ENCODE measurements at places on chromosomes 16 and 17. TPM values are rescaled to one million over a fixed set of nuclear protein-coding genes. Genes with fewer than 3 reads are reported as not detected.

DNA sequence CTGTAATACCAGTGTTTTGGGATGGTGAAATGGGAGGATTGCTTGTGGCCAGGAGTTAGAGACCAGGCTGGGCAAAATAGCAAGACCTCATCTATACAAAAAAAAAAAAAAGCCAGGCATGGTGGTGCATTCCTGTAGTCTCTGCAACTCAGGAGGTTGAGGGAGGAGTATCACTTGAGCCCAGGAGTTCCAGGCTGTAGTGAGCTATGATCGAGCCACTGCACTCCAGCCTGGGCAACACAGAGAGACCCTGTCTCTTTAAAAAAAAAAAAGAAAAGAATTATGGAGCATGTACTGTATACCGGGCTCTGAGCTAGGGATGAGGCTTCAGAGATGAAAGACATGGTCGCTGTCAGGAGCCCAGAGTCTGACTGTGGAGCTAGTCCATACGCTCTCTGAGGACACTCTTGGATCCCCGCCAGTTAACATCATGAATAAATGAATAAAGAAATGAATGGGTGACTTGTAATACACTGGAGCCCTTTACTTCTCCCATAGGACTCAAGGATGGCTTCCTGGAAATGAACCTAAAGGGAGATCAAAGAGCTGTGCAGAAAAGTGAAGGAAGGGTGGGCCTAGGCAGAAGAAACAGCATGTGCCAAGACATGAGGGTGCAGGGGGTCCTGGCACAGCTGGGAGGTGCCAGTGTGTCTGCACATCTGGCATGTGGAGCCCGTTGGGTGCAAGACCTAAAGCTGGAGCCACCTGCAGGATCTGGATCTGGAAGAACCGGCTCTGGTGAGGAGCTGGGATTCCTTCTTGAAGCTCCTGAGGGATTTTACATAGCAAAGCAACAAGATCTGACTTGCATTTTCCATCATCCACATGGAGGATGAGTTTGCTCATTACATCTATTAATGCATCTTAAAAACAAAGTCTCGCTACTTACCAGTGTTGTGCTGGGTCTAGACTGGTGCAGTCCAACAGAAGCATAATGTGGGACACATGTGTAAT is 120.4 kb downstream of the IRX3 start:
- H3K36me3 ChIP-seq, result no peaks in the 10 kb centered on the region
- H3K27me3 ChIP-seq, result peaks cover 6% of the 10 kb centered on the region
- H3K4me1 ChIP-seq, result no peaks in the 10 kb centered on the region
- no peak for DNase-seq
- no peak overlapping the region for H3K27ac ChIP-seq
- H3K4me3 ChIP-seq, result no peak overlapping the region

DNA sequence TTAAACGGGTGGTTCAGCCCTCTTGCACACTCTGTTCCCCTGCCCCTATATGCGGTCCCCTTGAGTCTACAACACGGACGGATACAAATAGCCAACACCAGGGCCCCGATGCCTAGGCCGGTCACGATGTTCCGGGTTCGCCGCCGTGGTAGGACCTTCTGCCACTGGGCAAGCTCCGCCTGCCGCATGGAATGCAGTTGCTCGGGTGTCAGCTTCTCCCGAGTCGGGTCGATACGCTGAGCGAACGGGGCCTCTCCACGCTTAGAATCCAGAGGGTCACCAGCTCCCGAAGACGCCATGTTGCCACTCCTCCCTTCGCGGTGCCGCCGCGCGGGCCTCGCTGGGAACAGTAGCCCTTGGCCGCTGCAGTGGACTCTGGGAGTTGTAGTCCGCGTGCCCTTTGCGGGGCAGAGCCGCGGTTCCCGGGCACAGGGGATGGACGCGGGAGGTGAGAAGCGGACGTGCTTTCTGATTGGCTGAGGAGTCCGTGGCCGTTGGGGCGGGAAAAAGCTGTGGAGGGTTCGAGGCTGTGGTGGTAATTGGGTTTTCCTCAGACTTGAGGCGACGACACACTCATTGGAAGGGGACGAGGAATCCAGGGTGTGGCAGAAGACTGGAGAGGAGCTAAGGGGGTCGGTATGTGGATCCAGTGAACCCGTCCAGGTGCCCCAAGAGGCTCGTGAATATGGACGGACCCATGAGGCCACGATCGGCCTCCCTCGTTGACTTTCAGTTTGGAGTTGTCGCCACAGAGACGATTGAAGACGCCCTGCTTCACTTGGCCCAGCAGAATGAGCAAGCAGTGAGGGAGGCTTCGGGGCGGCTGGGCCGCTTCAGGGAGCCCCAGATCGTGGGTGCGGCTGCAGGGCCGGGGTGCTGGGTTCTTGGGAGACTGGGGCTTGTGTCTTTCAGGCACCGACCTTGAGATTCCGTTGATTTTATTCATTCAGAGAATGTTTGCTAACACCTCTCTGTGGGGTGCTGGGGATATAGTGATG is at the start of the genes CNTD1 and COA3:
CNTD1 (plus strand) TSS at position 479 of the 998 bp plus-strand sequence; CDS start at position 686, 207 bp downstream.
COA3 (minus strand) TSS at position 322 of the 998 bp plus-strand sequence; CDS start at position 299, 23 bp downstream.
- H3K36me3 ChIP-seq, result peaks cover 9% of the 10 kb centered on the region
- peak; percentile 84 for DNase-seq
- peaks cover 5% of the 10 kb centered on the region for H3K27me3 ChIP-seq
- H3K4me3 ChIP-seq, result peak within 1 kb of the TSS; percentile 91

GRCh38 chr17:77737442-77738265 is 220.8 kb upstream of the TNRC6C start:
- H3K27me3 ChIP-seq, result peaks cover 17% of the 10 kb centered on the region
- H3K36me3 ChIP-seq, result peaks cover 3% of the 10 kb centered on the region
- H3K27ac ChIP-seq, result no peak overlapping the region
- H3K4me1 ChIP-seq, result no peaks in the 10 kb centered on the region
- H3K4me3 ChIP-seq, result no peak overlapping the region

DNA sequence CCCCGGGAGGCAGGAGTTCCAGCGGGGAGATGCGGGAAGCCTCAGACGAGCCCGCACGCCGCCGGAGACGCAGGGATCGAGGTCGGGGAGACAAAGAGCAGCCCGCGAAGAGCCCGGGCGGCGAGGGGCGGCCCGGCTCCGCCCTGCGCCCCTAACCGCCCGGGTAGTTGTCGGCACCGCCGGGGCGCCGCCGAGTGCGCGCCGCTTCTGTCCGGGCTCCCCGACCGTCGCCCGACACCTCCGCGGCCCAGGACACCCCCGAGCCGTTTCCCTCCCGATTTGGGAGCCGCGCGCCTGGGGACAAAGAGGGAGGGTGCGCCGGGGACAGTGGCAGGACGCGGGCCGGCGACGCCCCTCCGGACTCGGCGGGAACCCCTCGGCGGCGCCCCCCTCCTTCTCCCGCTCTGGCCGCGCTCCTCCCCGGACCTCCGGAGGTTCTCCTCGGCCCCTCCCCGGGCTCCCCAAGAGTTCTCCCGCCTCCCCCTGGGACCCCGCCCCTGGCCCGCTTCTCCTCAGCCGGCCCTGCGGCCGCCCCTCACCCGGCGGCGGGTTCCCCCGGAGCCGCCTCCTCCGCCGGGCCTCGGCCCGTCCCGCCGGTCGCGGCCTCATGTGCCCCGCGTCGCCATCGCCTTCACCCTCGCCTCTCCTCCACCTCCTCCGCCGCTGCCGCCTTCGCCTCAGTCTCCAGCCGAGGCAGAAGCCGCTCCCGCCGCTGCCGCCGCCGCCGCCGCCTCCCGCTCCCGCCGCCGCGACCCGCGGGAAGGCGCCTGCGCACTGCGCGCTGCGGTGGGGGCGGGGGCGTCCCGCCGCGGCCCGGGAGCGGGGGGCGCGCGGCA is at the start of gene GJC1:
GJC1 (minus strand) TSS at position 765 of the 836 bp plus-strand sequence. CDS start 24,470 bp downstream, outside the sequence.
- DNase-seq, result no peak
- H3K4me1 ChIP-seq, result peaks cover 13% of the 10 kb centered on the region
- no peak within 1 kb of the TSS for H3K27ac ChIP-seq

DNA sequence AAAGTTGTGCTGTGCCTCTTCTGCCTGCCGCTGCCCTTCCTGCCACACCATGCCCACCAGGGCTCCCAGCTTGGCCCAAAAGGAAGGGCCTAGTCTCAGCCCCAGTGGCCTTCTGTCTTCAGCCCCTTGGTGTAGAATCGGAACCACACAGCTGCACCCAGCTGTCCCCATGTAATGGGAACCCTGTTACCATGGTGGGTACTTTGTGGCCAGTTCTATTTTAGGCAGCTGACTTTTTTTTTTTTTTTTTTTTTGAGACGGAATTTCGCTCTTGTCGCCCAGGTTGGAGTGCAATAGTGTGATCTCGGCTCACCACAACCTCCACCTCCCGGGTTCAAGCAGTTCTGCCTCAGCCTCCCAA is 163.3 kb upstream of the GSE1 start:
- H3K27ac ChIP-seq, result peak overlapping the region; percentile 25
- peaks cover 22% of the 10 kb centered on the region for H3K4me1 ChIP-seq
- H3K27me3 ChIP-seq, result peaks cover 2% of the 10 kb centered on the region
- DNase-seq, result no peak

DNA sequence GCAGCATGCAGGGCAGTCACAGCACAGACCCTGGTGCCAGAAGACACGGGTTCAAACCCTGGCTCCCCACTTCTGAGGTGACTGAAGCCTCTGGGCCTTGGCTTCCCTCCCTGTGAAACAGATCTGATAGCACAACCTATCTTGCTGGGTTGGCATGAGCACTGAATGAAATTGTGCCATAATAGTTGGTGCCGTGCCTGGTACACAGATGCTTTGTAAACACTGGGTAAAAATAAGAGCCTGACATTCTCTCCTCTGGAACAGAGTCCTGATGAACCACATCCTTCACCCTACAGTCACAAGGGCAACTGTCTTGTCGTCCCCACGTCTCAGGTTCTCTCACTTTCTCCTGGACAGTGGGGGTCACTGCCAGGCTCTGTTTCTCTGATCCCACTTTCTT is 35.7 kb downstream of the NOS2 start:
- no peak for DNase-seq
- H3K4me3 ChIP-seq, result no peak overlapping the region
- H3K27me3 ChIP-seq, result no peaks in the 10 kb centered on the region
- H3K27ac ChIP-seq, result no peak overlapping the region

DNA sequence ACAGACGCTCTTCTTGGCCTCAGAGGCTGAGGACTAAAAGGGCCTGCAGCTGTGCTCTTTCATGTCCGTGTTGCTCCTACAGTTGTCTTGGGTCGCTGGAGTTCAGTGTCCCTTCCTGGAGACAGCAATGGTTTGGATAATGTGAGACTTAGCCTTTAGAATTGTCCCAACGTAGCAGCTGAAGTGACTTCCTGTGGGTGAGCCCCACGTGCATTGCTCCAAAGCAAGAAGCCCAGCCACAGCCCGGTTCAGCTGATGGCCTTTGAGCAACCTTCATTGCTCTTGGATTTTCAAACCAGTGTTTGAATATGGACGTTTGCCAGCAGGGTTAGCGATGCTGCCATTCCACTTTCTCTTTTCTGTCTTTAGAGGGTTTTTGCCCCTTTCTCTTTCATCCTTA is 19.7 kb downstream of the TMEM11 start:
- H3K36me3 ChIP-seq, result peaks cover 27% of the 10 kb centered on the region
- peaks cover 7% of the 10 kb centered on the region for H3K4me1 ChIP-seq
- H3K4me3 ChIP-seq, result no peak overlapping the region
- DNase-seq, result no peak

- H3K4me1 ChIP-seq, result no peaks in the 10 kb centered on the region
- no peaks in the 10 kb centered on the region for H3K36me3 ChIP-seq
- no peak overlapping the region for H3K27ac ChIP-seq
- H3K27me3 ChIP-seq, result peaks cover 5% of the 10 kb centered on the region
- no peak for DNase-seq
Observed at GRCh38 chr16:78642621-78643285, 543.3 kb downstream of the WWOX start.

GRCh38 chr16:56382901-56383355 is 42.4 kb downstream of the AMFR start:
- no peaks in the 10 kb centered on the region for H3K4me1 ChIP-seq
- no peak overlapping the region for H3K27ac ChIP-seq
- H3K27me3 ChIP-seq, result no peaks in the 10 kb centered on the region
- no peak for DNase-seq
- no peak overlapping the region for H3K4me3 ChIP-seq

DNA sequence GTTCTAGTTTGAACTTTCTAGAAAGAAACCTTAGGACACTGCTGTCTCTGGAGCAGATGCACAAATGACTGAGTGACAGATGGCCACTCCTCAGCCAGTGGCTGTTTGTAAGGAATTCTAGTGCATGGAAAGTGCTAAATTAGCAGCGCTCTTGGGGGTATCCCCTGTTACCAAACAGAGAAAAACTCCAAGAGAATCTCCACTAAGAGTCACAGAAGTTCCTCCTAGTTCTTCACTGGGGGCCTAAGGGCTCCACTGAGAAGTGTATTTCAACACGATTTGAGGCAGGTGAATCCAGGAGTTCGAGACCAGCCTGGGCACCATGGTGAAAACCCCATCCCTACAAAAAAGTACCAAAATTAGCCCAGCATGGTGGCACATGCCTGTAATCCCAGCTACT is 18.1 kb upstream of the IRF8 start:
- peaks cover 33% of the 10 kb centered on the region for H3K27me3 ChIP-seq
- DNase-seq, result no peak
- H3K36me3 ChIP-seq, result no peaks in the 10 kb centered on the region
- H3K4me1 ChIP-seq, result peaks cover 9% of the 10 kb centered on the region

DNA sequence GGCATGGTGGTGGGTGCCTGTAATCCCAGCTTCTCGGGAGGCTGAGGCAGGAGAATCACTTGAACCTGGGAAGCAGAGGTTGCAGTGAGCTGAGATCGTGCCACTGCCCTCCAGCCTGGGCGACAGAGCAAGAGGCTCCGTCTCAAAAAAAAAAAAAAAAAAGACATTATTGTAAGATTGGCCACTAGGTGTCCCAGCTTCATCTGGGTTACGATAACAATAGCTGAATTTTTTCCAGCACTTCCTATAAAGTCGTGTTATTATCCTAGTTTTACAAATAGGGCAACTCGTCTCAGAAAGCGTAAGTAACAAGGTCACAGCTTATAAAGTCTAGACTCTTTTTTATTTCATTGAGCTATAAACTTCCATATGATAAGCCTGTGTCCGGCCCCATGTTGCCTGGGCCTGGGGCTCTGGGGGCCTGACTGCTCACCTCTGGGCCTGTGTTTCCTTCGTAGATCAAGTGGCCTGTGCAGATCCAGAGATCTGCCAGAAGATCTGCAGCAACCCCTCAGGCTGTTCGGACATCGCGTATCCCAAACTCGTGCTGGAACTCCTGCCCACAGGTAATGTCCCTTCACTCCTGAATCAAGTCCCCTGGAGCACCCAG is 60.5 kb downstream of the SLC5A11 start:
- H3K27me3 ChIP-seq, result peaks cover 4% of the 10 kb centered on the region
- DNase-seq, result no peak
- no peak overlapping the region for H3K27ac ChIP-seq
- no peaks in the 10 kb centered on the region for H3K36me3 ChIP-seq

GRCh38 chr16:82412770-82413169 is 214.0 kb upstream of the CDH13 start:
- H3K27me3 ChIP-seq, result no peaks in the 10 kb centered on the region
- H3K27ac ChIP-seq, result no peak overlapping the region
- H3K4me3 ChIP-seq, result no peak overlapping the region
- DNase-seq, result no peak

DNA sequence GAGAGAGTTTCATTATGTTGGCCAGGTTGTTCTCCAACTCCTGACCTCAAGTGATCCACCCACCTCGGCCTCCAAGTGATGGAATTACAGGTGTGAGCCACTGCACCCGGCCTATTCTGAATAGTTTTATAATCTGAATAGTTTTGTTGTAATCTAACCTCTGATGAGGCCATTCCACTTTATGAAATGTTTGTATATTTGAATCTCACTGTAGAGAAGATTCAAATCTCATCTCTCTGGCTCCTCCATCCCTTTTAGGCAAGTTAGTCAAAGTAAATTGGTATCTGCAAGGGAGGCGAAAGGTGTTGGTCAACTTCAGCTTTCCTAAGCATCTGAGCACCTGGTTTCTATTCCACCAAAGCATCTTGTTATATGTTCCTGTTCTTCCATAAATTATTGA is 131.2 kb downstream of the BRIP1 start:
- DNase-seq, result no peak
- no peaks in the 10 kb centered on the region for H3K27me3 ChIP-seq
- no peak overlapping the region for H3K27ac ChIP-seq
- peaks cover 16% of the 10 kb centered on the region for H3K36me3 ChIP-seq

CIITA gene
- total RNA-seq, result 21.5 TPM

CCDC200 gene
- not detected for total RNA-seq

CHST5 gene
- total RNA-seq, result 0.06 TPM

CYB5B gene
- 178 TPM for total RNA-seq

SEZ6L2 gene
- not detected for total RNA-seq

NSRP1 gene
- total RNA-seq, result 23.0 TPM
